NCI-H1417 (cell line): ENCODE measurements at places on chromosomes 13 and 19.
A peak's percentile ranks its signal among the peaks of the same experiment; 100 is the strongest.

GRCh38 chr13:113928685-113929627, 44.9 kb downstream of the C13orf46 start:
- no peak for DNase-seq

GRCh38 chr19:50548191-50549058, 19.8 kb downstream of the LRRC4B start:
- no peak for DNase-seq

DNA sequence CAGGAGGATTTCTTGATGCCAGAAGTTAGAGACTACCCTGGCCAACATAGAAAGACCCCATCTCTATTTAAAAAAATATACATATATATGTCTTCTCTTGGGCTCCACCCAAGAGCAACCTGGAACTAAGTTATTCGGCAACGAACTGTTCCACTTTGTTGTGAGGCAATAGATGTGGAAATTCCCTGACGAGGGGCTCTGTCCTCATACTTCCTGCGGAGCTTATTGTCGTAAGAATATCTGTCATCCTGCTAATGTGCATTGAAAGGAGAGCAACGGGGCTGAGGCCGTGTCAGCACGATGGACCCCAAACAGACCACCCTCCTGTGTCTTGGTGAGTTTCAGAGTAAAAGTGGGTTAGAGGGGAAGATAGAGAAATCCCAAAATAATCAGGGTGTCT, at the start of gene FCAR:
Gene FCAR, plus strand, starts transcription at position 246 of the 400 bp plus-strand sequence. Its CDS starts 55 bp downstream, at position 301.
- no peak for DNase-seq

DNA sequence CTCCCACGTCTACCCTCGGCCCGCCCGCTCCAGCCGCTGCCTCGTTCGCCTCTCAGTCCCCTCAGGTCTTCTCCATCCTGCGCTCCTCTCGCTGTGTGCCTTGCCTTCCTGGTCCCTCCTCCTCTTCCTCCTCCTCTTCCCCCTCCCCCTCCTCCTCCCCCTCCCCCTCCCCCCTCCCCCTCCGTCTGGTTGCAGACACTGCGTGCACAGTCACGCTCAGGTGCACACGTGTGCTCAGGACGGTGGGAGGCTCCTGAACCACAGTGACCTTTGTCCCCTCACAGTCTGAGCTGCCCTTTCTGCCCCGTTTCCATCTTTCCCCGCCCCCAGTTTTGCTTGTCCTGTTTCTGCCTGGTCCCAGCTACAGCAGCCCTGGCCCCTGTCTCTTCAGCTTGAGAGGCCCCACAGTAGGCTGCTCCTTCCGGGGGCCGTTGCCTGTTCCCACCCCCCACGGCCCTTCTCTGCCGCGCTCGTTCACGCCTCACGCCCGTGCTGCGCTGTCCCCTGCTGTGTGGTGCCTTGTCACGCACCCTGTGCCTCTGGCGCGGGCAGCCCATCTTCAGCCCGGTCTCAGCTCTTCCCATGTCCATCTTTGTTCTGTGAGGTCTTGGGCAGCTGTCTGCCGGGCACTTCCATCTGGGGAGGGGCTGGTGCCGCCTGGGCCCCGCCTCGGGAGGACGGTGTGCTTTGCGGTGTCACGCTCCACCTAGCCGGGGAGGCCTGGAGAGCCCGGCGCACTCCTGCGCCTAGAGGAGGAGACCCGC, 13.8 kb upstream of the RPS15 start:
- peak; percentile 39 for DNase-seq
